ENCODE measurements at places on chromosomes 5 and 9.

DNA sequence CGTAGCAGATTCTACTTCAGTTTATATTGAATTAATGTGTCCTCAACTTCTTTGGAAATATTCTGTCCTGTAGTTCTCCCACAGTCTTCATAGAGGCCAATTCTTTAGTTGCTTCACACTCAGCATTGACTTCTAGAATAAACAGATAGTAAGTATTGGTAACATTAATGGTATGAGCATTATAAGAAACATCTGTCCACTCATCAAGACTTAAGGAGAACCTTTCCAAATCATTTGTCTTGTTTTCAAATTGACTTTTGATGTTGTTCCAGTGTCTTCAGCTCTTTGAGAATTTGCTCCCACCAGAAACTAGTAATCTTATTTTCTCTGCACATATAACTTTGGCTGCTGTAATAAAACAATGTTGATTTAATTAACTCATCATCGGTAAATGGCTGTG, 18.3 kb downstream of the RANBP17 start:
- DNase-seq = no peak

DNA sequence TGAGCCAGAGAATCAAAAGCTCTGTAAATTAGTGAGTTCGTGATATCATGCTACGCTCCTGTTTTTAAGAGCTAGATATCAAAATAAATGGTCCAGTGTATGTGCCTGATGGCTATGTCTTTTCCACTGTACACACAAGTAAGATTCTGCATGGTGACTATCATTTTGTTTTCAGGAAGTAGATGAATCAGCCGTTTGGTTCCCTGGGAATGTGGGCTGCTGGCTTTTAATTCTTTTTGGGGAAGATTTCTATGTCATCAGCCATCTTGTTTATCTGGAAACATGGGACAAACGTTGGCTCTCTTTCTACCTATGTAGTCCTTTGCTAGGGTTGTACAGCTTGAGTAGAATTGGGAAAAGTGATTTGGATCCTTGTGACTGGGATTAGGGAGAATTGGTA, 126.7 kb downstream of the GRIA1 start:
- no peak for DNase-seq

GRCh38 chr9:114616684-114617520, 5.8 kb downstream of the TMEM268 start:
- peak; percentile 65 for DNase-seq

DNA sequence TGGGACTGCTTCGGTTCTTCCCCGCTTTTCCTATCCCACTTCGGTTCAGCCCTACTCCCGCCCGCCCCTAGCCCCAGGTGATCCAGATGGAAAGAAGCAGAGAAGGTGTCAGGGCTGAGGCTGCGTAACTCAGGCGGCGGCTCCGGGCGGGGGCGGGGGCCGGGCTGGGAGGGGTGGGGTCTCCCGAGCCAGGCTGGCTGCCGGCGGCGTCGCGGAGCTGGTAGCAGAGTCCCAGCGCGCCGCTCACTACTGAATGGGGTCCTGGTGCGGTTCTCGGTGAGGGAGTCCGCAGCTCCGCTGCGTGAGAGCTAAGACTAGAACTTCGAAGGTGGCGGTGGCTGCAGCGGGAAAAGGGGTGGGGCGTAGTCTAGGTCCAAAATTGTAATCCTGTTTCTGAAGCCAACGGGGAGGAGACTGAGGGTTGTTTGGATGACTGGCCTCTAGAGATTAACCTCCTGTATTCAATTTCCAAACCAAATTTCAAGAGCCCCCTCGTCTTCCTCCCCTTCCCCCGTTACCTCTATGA, 1.4 kb downstream of the PRR16 start:
- no peak for DNase-seq

- no peak for DNase-seq
Measured at GRCh38 chr5:142894749-142895148, 124.6 kb downstream of the ARHGAP26 start.

DNA sequence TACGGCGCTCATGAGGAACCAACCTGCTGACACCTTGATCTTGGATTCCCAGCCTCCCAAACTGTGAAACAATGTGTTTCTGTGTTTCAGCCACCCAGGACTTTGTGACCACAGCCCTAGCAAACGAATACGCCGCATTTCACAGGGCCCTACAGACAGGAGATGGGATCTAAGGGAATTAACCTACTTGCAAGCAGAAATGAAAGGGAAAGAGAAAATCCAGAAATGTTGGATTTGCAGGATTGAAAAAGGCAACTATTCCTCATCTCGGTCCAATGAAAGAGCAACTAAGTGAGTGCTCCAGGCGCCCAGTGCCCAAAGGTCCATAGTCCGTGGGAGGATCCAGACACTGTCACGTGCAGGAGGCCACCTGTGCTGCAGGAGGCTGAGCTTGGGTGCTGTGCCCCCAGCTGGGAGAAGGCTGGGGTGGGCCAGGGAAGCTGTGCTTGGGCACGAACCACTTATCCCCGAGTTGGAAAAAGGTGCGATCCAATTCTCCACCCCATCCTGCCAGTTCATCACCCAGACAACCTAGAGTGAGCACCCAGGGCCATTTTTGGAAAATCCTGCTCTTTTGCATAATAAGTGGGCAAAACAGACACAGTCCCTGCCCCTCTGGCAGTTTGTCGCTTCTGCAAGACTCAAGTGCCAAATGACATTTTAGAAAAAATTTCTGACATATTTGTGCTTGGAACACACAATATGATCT, 177.9 kb downstream of the C9orf50 start:
- no peak for DNase-seq

DNA sequence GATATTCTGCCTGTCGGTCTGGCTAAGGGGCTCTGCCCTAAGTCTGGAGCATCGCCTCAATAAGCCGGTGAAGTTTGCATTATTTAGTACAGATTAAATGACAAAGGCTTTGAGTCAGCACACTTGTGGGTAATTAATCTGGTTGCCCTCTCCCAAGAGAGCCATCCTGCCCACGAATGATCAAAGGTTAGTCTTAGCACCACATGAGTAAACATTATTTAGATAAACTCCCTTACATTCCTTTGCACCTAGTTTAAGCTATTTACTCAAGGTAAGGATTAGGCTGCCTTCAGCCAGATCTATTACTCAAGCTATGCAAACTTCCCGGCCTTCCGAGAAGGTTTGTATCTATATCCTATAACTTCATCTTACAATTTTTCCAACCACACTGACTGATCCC, 572.1 kb downstream of the CHSY3 start:
- no peak for DNase-seq

DNA sequence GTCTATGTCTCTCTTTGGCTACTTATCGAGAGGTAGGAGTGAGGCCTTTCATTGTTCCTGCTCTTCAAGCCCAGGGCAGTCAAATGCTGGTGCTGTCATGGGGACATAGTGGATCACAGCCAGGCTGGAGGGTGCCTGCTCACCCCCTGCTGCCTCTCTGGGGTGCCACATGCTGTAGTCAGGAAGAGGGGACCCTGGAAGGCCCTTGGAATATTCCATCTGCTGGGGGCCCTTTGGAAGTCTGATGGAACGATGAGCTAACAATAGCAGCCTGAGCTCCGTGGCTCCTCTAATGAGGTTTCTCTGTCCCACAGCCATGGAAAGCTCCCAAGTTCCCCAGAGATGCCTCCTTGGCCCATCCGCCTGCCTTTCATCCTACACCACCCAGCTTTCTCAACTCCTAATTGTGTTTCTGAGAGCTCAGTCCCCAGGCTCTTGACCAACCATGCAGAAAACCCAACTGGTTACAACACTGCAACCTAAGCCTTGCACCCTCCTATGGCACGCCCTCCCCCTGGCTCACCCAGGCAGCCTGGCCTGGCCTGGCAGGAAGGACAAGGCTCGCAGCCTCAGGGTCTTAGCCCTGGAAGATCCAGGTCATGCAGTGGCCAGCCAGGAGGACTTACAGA, 91.7 kb downstream of the NRG2 start:
- no peak for DNase-seq

DNA sequence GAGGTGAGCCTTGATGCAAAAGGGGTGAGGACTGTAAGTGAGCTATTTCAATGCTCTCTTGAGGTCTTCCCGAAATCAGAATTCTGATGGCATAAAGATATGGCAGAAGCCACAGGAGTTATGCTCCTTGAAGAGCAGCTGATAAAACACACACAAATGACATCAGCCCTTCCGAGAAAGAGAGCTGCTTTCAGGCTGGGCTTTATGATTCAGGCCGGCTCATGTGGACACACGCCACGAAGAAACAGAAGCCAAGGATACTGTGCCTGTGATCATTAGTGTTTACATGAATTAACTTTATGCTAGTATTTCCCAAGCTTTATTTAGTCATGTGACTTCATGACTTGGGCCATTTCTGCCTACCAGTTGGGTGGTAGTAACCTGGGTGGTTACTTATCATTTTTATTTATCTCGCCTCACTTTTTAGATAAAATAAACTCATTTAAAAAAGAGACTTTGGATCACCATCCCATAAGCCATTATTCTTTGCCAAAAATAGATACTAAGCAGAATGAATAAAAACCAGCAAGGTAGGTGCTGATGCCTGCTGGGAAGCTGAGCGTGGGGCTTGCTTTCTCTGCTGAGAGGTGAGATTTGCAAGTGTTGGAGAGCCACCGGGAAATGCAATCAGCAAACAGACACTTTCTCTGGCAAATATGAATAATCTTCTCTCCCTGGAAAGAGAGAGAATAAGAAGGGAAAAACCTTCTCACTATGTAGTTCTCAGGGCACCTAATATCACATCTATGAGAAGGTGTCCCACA, 73.0 kb upstream of the SLC25A51 start:
- no peak for DNase-seq

DNA sequence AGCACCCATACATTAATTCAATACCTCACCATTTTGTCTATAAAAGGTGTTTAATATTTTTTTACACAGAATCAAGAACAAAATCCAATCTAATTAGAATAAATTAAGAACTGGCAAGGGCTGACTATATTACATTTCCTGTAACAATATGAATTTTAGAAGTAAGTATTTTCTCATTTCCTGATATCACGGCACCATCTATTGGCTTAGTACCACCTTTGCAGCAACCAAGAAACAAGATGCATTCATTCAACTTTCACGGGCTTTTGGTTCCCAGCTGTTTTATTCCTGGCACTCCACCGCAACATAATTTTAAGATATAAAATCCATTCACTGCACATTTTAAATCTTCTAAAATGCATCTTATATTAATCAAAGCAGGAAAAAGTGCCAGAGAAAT, 20.6 kb downstream of the PSMB7 start:
- no peak for DNase-seq

- no peak for DNase-seq
Measured at GRCh38 chr5:135012951-135013391, 21.1 kb downstream of the PITX1 start.

- no peak for DNase-seq
Measured at GRCh38 chr5:125326150-125326510, 579.7 kb upstream of the ZNF608 start.

- no peak for DNase-seq
Measured at GRCh38 chr5:66675406-66675805, 79.2 kb downstream of the MAST4 start.

DNA sequence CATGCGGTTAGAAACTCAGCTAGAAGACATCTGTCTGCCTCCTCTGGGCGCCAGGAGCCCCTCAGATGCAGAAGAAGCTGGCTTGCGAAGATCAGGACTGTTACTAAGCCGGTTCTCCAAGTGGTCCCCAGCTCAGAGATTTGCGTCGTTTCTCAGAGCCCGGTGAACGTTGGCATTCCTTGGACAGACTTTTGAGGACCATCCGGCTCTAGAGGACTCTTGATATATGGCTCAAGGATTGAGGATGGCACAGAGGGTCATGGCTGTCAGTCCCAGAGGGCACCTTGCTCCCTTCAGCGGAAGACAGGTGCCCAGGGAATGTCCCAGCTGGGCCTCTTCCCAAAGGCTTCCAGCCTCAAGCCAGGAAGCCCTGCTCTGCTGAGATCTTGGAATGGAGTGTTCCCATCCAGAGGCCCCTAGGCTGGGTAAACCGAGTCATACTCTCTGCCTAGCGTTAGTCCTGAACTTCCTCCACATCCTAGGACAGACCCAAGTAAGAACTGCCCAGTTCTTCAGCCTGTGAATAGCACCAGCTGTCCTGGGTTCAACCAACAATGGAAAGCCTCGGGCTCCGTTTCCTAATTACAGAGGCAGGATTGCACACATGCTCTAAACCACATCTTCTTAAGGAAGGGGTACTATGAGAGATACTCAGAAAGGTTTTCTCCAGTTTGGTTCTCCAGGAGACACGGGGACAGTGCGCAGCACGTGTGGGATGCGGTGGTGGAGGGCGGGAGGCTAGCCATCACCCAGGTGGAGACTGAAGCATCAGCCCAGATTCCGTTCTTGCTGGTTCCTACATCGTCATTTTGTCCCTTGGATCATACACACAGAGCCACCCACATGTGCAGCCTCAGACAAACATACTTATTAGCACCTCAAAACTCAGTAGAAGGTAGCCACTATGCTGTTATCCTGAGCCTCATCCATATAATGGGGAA, 51.4 kb downstream of the ZNF354C start:
- DNase-seq = peak; percentile 2

DNA sequence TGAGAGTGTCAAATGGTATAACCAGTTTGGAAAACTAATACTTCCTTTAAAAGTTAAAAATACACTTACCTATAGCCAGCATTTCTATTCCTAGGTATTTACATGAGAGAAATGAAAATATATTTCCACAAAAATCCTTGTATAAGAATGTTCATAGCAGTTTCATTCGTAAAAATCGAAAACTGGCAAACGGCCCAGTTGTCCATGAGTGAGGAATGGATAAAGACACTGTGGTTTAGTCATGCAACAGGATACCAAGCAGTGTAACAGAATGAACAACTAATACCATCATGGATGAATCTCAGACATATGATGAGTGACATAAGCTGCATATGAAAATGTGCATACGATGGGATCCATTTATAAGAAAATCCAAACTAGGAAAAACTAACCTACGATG, 136.7 kb downstream of the MACROH2A1 start:
- DNase-seq = no peak

- no peak for DNase-seq
Measured at GRCh38 chr9:7104625-7105024, 346.9 kb downstream of the KDM4C start.

DNA sequence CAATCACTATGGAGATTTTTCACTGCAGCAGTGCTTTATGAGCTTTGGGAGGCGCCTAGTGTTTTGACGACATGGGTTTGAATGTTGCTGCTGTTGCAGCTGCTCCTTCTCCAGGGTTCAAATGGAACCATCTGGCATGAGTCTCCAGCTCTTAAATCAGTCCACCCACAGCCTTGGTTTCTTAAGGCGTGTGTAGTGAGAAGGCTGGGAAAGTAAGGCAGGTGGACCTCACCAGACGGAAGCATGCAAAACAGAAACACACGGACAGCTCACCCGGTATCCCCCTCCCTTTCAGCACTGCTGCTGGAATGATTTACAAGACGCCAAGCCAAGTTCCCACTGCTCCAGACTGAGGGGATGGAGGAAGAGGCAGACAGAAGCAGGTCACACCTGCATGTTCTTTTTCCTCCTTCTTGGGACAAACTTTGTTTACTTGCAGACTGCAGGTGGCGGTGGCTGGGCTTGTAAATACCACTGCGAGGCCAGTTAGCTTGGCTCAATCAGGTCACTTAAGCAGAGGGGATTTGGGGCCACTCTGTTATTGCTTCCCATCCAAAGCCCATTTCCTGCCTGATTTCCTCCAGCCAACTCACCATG, 47.4 kb downstream of the ADAM19 start:
- no peak for DNase-seq

Measured in GM20000 (cell line).